ENCODE measurements at places on chromosomes 2 and 18.

GRCh38 chr18:48385596-48385995 is 23.6 kb downstream of the ZBTB7C start:
- DNase-seq = no peak

DNA sequence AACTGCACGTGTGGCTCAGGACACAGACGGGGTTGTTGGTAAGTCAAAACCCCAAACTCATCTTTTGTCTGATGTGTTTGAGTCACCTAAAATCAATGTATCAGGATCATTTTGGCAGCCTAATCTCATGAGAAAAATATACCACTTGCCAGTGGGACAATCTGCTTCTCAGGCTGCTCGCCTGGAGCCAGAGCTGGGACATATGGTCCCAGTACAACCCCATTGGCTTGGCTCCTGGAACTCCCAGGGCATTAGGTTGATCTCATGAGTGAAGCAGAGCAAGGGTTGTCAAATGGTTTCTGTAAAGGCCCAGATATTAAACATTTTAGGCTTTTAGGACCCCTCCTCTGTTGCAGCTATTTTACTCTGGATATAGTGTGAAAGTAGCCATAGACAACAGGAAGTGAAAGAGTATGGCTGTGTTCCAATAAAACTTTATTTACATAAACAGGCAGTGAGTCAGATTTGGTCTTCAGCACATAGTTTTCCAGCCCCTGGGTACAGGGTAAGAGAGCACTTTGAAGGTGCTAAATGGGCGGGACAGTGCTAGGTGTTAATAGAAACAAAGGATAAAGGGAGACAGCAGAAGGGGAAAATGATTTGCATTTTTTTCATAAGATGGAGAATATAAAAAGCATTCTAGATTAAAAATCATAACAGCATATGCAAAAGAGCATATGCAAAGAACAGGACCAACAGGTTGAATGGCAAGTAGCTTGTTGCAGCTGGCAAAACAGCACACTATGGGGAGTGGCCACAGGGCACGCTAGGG is 290.8 kb downstream of the KCNS3 start:
- DNase-seq = no peak

- DNase-seq = no peak
Observed at GRCh38 chr18:63980027-63980426, 10.1 kb downstream of the SERPINB8 start.

GRCh38 chr18:22207021-22207758 is 37.8 kb downstream of the GATA6 start:
- no peak for DNase-seq

GRCh38 chr2:16413285-16413684 is 252.3 kb downstream of the CYRIA start:
- DNase-seq = no peak

GRCh38 chr18:7812431-7813063 is 245.4 kb downstream of the PTPRM start:
- DNase-seq = no peak

DNA sequence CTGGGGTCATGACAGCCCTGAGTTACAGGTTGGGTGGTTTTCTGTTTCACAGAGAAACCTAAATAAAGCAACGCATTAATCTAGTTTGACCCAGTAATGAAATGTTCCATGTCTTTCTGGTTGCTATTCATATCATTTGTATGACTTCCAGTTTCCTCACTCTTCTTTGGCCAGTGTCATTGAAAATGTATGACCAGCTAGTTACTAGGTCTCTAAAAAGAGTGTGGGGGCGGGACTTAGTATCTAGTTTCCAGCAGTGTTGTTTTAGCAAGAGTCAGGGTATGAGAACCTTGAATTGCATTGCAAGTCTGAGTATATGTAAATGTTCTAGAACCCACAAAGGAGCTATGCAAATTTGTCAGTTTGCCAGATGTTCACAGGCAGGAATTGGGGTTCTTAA is 47.7 kb downstream of the SLC9A2 start:
- DNase-seq = no peak

- no peak for DNase-seq
Observed at GRCh38 chr18:58402951-58403702, 225.8 kb downstream of the ALPK2 start.

DNA sequence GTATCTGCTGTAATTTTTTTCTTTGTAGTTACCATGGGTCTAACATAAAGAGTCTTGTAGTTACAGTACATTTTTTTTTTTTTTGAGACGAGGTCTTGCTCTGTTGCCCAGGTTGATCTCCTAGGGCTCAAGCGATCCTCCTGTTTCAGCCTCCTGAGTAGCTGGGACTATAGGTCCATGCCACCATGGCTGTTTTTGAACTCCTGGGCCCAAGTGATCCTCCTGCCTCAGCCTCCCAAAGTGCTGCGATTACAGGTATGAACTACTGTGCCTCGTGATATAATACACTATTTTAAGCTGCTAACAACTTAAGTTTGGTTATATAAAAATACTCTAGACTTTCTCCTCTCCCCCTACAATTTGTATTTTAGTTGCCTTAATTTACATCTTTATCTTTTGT is 46.3 kb downstream of the ASB1 start:
- DNase-seq = no peak

DNA sequence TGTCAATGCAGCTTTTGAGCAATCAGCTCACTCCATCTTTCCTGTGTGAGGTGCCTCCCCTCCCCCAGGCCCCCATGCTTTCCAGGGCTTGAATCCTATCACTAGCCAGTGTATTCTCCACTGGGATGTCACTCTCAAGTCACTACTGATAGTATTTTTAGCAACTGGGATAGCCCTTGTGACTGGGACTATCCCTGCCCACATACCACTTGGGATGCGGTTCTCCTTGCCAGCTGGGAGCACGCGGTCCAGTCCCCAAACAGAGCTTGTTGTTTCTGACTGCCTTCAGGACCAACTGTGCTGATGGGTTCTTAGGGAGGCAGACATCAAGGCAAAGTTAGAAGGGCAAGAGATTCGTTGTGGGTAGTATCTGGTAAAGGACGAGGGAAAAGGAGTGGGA is 134.9 kb downstream of the FAM161A start:
- no peak for DNase-seq

- DNase-seq = no peak
Observed at GRCh38 chr2:223669453-223670225, 67.5 kb upstream of the SCG2 start.

- no peak for DNase-seq
Observed at GRCh38 chr2:85429213-85429923, 10.9 kb downstream of the SH2D6 start.

DNA sequence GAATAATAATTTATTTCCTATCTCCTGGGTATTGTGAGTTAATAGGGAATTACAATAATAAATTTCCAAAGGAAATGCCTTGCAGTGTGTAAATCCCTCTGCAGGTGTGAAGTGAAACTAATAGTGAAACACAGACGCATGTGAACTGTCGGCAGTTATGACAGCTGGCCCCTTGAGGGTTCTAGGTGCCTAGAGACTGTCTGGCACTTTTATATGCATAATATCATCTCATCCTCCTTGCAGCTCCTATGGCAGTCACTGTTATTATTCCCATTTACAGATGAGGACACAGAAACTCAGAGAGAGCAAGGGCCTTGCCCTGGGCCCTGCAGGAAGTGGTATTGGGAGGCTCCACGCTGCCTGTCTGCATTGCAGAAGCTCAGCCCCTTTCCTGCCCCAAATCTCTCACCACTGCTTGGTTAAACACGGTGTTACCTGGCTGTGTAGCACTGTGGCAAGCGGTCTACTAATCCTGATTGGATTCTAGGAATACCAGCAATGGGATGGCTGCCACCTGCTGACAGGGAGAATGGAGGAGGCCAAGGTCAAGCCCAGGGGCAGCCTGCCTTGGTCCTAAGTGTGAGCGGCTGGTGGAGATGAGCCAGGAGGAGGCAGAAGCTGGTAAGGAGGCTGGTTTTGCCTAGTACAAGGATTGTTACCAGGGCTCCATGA is 32.8 kb upstream of the ACKR3 start:
- DNase-seq = no peak

DNA sequence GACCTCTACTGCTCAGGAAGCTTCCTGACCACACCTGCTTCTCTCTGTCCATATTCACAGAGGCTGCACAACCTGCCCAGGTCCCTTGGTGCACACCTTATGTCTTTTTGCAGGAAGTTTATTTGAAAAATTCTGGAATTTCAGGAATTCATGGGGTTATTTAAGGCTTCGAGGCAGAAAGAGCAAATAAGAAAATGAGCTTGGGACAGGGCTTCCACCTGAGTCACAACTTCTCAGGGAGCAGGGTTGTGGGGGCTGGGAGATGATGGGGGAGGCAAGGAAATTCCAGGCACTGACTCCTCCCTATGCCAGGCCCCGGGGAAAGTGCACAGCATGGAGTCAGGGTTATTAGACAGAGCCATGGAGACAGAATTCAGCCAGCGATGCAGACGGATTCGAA is 57.7 kb downstream of the INHBB start:
- no peak for DNase-seq

- no peak for DNase-seq
Observed at GRCh38 chr18:3458952-3459853, 9.2 kb downstream of the TGIF1 start.

DNA sequence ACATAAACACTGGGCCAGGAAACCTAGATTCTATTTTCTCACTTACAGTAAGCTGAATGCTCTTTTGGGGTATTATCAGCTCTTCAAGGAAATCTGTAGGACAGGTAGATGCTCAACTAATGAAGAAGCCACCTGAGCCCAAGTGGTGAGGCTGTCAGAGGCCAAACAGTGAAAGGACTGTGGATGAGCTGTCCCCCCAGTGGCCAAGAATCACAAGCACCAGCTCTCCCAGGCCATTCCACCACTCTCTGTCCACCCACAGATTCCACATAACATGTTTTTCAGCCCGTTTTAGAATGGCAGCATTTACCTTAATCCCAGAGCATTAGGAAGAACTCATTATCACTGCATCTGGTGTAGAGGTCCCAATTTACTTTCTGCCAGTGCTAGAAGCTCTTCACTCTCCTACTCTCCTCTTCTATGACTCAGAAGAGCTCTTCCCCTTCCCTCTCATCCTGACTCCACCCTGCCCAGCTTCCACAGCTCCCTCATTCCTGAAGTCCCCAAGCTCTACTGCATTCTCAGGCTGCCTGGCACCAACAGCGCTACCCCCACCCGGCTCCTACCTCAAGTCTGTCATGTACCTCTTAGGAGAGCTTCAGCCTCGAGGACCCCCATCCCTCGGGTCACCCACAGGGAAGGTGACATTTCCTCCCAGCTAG is 43.8 kb upstream of the GORASP2 start:
- DNase-seq = no peak

- no peak for DNase-seq
Observed at GRCh38 chr2:172012677-172013391, 13.1 kb downstream of the METAP1D start.

- DNase-seq = no peak
Observed at GRCh38 chr18:57060814-57061213, 86.1 kb upstream of the BOD1L2 start.

GRCh38 chr2:158686210-158686691 is 108.9 kb upstream of the DAPL1 start:
- DNase-seq = no peak

DNA sequence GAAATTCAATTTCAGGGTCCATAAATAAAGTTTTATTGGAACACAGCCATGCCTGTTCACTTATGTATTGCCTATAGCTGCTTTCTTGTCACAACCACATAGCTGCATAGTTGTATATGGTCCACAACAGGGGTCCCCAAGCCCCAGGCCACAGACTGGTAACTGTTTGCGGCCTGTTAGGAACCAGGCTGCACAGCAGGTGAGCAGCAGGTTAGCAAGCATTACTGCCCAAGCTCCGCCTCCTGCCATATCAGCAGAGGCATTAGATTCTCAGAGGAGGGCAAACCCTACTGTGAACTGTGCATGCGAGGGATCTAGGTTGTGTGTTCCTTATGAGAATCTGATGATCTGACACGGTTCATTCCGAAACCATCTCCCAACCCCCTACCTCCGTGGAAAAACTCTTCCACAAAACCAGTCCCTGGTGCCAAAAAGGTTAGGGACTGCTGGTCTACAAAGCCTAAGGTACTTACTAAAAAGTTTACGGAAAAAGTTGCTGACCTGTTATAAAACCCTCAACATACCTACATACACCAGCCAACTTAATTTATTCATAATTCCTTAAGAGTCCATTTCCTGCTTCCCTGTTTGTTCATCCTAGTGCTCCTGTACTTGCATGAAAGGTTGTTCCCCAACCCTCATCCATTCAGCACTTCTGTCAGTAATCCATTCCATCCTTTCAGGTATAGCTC is 40.1 kb downstream of the NDUFAF7 start:
- DNase-seq = no peak

GRCh38 chr2:160689441-160689840 is 195.8 kb upstream of the RBMS1 start:
- DNase-seq = no peak

- no peak for DNase-seq
Observed at GRCh38 chr18:39058386-39059000, 1492.9 kb upstream of the CELF4 start.

- DNase-seq = no peak
Observed at GRCh38 chr2:86336675-86337243, 667 bp downstream of the REEP1 start.

- no peak for DNase-seq
Observed at GRCh38 chr2:203772456-203773165, 66.2 kb downstream of the CD28 start.

- no peak for DNase-seq
Observed at GRCh38 chr2:19120181-19120580, 238.2 kb downstream of the OSR1 start.

DNA sequence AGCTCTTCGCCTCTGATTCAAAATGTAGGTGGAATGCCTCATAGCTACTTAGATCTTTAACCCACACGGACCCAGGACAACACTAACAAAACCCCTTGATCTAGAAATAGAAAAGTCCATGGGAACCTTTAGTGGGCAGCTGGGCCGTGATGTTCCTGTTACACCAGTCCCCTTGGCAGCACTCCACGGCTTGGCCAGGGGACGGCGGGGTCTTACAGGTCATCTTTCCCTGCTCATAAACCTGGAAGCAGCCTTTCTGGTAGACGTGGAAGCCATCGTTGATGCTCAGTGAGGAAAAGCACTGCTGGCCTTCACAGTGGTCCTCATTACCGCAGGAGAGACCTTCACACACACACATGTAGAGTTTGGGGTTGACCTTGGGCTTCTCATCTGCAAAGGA is 95.9 kb downstream of the ACVR1 start:
- DNase-seq = no peak

- DNase-seq = no peak
Observed at GRCh38 chr2:167954495-167954894, 292.9 kb downstream of the STK39 start.

DNA sequence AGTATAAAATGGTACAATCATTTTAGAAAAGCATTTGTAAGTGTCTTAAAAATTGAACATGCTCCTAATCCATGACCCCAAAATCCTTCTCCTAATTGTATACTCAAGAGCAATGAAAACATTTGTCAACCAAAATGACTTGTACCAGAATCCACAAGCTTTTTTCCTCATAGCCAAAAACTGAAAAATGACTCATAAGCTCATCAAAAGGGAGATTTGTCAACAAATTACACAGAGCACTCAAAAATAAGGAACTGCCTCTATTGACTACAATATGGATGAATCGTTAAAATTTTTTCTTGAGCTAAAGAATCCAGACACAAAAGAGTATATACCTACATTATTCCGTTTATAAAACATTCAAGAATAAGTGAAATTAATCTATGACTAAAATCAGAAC is 544.8 kb downstream of the ARHGAP15 start:
- DNase-seq = no peak

- DNase-seq = no peak
Observed at GRCh38 chr2:202883987-202884675, 12.6 kb upstream of the ICA1L start.

- DNase-seq = no peak
Observed at GRCh38 chr2:77768508-77768907, 246.3 kb upstream of the LRRTM4 start.

GRCh38 chr2:234422273-234422732 is 74.6 kb downstream of the ARL4C start:
- DNase-seq = no peak

- no peak for DNase-seq
Observed at GRCh38 chr2:70735071-70735470, 32.9 kb downstream of the ADD2 start.
